ENCODE measurements at places on chromosomes 12 and 14.

DNA sequence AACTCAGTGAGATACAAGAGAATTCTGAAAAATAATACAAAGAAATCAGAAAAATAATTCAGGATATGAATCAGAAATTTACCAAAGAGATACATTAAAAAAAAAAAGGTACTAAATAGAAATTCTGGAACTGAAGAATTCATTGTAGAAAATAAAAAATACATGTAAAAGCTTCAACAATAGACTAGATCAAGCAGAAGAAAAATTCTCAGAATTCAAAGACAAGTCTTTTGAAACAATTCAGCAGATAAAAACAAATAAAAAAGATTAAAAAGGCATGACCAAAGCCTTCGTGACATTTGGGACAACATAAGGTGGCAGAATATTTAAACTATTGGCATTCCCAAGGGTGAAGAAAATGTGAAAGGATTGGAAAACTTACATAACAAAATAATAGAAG lies 133.1 kb upstream of the CNOT2 start:
- DNase-seq = no peak

GRCh38 chr14:36303960-36304359 lies 16.5 kb downstream of the MBIP start:
- no peak for DNase-seq

DNA sequence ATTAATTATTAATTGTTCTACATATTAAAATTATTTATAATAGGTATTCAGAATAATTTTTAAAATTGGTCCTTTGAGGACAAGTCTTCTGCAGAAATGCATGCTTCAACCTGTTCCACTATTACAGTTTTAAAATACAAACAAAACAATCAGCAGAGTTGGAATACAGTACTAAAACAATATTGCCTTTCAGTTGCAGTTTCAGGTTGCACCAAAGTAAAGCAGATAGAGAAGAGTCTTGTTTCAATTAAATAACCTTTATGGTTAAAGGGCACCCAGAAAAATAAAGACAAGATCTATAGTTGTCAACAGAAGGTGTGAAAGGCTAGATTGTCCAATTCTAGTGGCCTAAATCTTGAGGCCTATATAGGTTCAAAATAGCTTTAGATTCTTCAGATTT lies 424.5 kb downstream of the FOXG1 start:
- no peak for DNase-seq

GRCh38 chr14:66657780-66658179 lies 149.8 kb downstream of the GPHN start:
- DNase-seq = no peak

- DNase-seq = no peak
These were observed 61.1 kb downstream of the RAB35 start for GRCh38 chr12:120055231-120056000.

- DNase-seq = no peak
These were observed 24.5 kb downstream of the MBIP start for GRCh38 chr14:36295642-36296627.

DNA sequence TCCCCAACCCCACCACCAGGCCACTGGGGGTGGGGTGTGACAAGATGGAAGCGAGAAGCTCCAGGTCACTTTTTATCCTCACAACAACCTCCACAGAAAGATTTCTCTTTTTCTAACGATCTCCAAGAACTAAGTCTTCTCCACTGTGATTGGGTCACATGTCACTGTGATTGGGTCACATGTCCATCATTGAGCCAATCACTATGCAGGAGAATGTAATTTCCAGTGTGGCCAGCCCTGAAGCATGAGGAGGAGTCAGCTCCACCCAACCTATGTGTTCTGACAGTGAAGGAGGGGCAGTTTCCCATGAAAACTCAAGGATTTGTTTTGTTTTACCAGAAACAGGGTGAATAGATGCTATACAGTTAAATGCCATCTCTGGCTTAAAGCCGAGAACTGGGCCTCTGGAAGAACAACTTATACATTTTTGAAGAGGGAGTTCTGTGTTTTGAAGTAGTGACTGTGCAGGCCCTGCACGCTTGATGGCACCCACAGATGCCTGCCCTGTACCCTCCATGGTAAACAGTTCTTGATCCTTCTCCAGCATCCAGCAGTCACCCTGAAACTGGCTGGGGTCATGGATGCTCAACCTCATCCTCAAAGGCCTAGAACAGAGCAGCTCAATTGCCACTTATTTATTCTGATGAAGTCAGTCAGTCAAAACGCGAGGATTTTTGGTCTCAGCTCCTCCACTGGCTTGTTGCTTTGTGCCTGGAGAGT lies 180.4 kb upstream of the BMP4 start:
- no peak for DNase-seq

DNA sequence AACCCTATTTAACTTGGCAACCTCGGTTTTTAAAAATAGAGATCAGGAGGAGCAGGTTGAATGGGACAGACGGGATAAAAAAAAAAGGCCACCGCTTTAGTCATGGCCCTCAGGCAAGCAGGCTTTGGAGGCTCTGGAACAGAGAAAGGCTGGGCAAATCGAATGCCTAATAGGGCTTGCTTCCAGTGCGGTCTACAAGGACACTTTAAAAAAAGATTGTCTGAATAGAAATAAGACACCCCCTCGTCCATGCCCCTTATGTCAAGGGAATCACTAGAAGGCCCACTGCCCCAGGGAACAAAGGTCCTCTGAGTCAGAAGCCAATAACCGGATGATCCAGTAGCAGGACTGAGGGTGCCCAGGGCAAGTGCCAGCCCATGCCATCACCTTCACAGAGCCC lies 265.8 kb downstream of the CPNE8 start:
- DNase-seq = no peak

- no peak for DNase-seq
These were observed 859.7 kb downstream of the GALC start for GRCh38 chr14:87133073-87133801.

- DNase-seq = no peak
These were observed 18.7 kb upstream of the FBRSL1 start for GRCh38 chr12:132471011-132471857.

GRCh38 chr14:81519200-81520011 lies 14.2 kb downstream of the SEL1L start:
- DNase-seq = no peak

GRCh38 chr14:76993752-76994151 lies 34.8 kb downstream of the IRF2BPL start:
- DNase-seq = no peak

- DNase-seq = no peak
These were observed 44.0 kb downstream of the KCNK13 start for GRCh38 chr14:90105756-90106155.

DNA sequence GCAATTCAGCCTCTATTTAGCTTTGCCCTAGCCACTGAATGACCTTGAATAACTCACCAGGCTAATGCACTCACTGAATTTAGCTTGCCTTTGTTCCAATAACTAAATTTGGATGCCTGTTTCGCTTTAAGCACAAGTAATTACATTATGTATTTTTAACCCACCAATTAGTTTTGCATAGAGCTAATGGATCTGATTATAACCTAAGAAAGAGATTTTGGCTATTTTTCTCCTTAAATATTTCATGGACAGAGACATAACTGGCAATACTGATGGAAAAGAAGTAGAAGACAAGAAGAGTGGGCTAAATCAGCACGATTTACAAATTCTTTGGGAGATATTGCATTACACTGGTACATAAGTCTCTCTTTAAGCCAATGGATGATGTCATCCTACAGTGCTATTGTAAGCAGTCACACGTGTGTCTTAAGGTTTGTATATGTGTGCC lies 85.7 kb downstream of the AKAP6 start:
- DNase-seq = no peak

DNA sequence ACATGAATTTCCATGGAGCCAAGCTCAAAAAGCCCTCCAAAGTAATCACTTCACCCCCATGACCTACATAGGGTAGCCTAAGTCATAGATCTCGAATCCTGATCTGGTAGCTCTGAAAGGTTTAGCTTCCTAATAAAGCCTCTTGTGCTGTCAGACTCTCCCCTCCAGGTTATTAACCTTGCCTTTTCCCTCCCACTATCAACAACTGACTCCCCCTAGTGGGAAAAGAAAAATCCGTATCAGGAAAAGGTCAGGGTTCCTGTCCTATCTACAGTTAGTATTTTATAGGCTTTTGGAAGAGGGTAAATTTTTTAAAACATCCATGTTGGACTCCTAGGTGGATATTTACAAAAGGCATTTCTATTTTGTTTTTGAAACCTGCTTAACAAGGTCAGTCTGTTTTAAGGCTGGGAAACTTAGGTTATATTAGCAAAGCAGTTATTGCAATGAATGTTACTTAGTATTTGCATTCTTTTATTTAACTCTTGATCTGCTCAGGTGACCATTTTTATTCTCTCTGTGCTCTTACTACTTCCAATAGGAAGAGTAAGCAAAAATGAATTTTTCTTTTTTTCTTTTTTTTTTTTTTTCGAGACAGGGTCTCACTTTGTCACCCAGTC lies 8.0 kb downstream of the YY1 start:
- no peak for DNase-seq

- DNase-seq = no peak
These were observed 368.0 kb downstream of the ALG10 start for GRCh38 chr12:34390171-34390841.

- no peak for DNase-seq
These were observed 116.0 kb downstream of the PRKCH start for GRCh38 chr14:61437381-61437780.

- DNase-seq = no peak
These were observed 202.4 kb downstream of the NEDD1 start for GRCh38 chr12:97109441-97109840.

GRCh38 chr12:851343-851742 lies 98.2 kb downstream of the RAD52 start:
- DNase-seq = no peak

Measured in GM13977 (cell line).